GM12891 (cell line): ENCODE measurements at places on chromosomes 7 and 10.

DNA sequence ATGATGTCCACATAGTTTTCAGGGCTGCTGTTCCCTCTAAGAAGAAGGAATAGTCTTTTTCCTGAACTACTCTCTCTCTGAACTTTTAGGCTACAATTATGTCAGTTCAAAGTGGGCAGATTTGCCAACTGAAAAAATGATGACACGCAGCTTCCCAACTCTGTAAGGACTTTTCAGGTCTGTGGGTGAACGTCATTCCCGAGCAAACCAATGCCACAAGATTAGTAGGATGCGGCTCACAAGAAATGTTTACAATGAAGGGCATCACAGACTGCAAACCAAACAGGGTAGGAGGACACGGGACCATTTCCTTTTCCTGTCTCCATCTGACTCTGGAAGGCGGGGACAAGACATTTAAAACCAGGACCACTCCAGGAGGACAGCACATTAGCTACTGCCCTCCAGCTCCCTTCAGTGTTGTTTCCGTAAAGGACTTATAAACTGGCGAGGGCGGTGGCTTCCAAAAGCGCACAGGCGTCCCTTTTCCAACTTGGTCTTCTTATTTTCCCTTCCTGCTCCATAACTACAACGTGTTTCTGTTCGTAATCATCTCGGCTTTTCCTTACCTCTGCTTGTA, 539 bp upstream of the MKLN1 start:
- no peak for DNase-seq

- no peak for DNase-seq
Measured at GRCh38 chr10:61390851-61391250, 62.3 kb downstream of the TMEM26 start.

DNA sequence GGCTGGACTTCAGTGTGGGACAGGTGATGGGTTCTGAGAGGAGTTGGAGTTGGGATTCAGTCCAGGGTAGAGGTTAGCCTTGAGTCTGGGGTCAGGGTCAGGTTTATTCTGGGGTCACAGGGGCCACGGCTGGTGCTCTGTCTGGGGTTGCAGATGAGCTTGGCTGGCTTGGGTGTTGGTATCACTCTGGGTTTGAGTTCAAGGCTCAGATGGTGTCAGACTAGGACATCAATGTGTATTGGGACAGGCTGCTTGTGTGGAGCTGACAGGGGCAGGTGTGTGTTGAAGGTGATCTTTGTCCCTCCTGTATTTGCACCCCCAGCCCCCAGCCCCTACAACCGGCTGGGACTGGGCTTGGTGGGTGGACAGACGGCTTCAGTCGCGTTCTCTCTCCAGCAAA, 26.8 kb downstream of the TMEM270 start:
- no peak for DNase-seq

DNA sequence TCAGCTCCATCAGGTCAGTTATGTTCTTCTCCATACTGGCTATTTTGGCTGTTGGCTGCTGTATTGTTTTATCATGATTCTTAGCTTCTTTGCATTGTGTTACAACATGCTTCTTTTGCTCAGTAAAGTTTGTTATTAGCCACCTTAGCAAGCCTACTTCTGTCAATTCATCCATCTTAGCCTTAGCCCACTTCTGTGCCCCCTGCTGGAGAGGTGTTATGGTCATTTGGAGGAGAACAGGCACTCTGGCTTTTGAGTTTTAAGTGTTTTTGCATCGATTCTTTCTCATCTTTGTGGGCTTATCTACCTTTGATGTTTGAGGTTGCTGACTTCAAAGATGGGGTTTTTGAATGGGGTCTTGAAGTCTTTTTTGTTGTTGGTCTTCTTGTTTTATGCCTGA, 204.6 kb upstream of the FOXP2 start:
- DNase-seq, result no peak

GRCh38 chr10:109932391-109932790, 9.1 kb upstream of the XPNPEP1 start:
- no peak for DNase-seq
